ENCODE measurements at places on chromosomes 5 and 9. TPM values are rescaled to one million over a fixed set of nuclear protein-coding genes. Genes with fewer than 3 reads are reported as not detected.

ITGA2 gene
- total RNA-seq = 76.4 TPM

LURAP1L gene
- 22.4 TPM for total RNA-seq

SPATA31D4 gene
- not detected for total RNA-seq

ARAP3 gene
- total RNA-seq = 6.2 TPM

SMARCA2 gene
- 56.3 TPM for total RNA-seq

FIBCD1 gene
- not detected for total RNA-seq

GDNF gene
- total RNA-seq = under 0.01 TPM

RASEF gene
- total RNA-seq = 13.0 TPM

NTRK2 gene
- total RNA-seq = not detected

IFT74 gene
- 14.5 TPM for total RNA-seq

PCDHA1 gene
- not detected for total RNA-seq

OLFML2A gene
- total RNA-seq = 20.2 TPM

IL5 gene
- not detected for total RNA-seq

Measured in tracheal epithelial cell (primary cell).